ENCODE measurements at places on chromosomes 11 and 22. TPM values are rescaled to one million over a fixed set of nuclear protein-coding genes. Genes with fewer than 3 reads are reported as not detected.

Gene SLC22A25
- total RNA-seq: not detected

Gene ASCL2
- total RNA-seq: 8.1 TPM

GRCh38 chr11:1917523-1918435 is 1.7 kb upstream of the TNNT3 start:
- no peak for DNase-seq

DNA sequence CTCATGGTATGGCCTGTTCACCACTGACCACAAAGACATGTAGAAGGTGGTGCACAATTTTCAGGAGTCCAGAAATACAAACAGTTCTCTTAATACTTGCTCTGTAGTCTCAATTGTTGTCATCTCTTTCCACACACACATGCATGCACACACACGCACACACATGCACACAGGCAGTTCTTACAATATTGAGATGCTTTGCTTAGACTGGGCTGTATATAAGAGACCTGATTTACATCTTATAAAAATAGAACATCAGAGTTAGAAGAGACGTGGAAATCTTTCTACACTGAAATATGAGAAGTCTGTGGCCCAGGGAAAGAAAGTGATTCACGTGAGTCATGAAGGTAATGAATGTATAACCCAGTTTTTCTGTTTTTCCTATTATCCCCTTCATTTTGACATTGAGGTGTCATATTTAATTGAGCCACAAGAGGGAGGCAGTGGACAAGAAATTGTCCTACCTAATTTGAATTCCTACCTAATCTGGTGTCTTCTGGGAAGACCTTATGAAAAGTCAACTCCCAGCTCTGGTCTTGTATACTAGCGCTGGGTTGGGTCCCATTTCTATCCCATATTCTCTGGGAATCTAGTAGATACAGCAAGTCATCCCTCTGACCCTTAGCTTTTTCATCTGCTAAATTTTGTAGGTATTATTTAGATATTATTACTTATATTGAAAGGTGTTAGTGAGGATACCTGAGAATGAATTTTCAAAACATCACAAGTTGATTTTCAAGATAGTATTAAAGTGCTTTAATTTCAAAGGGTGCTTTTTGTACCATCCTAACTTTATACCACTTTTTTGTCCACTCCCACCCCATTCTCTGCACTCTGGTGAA is 14.9 kb upstream of the MS4A4A start:
- DNase-seq: peak; percentile 65

GRCh38 chr11:122104341-122104740 is 11.7 kb downstream of the BLID start:
- DNase-seq: no peak

DNA sequence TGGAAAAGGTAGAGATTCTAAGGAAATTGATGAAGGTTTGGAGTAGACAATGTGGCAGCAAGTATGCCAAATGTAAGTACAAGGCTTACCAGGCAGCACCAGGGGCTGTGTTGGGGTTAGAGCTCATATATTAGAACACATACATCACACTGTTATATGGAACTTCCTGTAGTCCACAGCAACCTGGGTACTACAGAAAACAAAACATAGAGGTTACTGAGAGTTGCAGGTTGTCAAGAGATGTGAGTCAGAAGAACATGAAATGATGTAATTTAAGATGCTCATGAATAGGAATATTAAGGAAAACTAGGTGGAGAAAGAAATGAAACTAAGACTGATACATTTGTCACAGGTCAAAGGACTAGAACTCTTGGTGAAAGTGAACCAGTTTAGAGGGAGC is 22.0 kb downstream of the FAT3 start:
- DNase-seq: no peak

DNA sequence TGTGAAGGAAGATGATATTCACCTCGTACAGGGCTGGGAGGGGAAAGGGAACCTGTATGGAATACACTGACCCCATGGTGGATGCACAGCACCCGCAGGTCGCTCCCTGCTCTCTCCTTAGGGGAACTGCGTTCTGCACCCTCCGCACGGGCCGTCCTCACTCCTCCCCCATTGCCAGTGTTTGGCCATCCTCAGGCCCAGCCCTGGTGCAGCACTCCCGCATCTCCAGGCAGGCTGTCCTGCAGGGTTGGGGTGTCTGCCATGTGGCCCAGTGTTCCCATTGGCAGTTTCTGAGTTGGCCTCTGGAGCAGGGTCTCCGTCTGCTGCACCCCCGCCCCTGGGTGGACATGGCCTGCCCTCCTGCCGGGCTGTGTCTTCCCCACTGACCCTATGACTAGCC is 19.1 kb upstream of the PARVG start:
- no peak for DNase-seq

- DNase-seq: no peak
Measured at GRCh38 chr22:20943104-20943933, 23.7 kb upstream of the AIFM3 start.

- no peak for DNase-seq
Measured at GRCh38 chr11:57373146-57373545, 7.8 kb downstream of the PRG3 start.

- no peak for DNase-seq
Measured at GRCh38 chr11:33016654-33017053, 976 bp downstream of the DEPDC7 start.

All from mucosa of descending colon (tissue), 3 donors.